Fibroblast of skin of right biceps (primary cell): ENCODE measurements at places on chromosomes 4 and X.

DNA sequence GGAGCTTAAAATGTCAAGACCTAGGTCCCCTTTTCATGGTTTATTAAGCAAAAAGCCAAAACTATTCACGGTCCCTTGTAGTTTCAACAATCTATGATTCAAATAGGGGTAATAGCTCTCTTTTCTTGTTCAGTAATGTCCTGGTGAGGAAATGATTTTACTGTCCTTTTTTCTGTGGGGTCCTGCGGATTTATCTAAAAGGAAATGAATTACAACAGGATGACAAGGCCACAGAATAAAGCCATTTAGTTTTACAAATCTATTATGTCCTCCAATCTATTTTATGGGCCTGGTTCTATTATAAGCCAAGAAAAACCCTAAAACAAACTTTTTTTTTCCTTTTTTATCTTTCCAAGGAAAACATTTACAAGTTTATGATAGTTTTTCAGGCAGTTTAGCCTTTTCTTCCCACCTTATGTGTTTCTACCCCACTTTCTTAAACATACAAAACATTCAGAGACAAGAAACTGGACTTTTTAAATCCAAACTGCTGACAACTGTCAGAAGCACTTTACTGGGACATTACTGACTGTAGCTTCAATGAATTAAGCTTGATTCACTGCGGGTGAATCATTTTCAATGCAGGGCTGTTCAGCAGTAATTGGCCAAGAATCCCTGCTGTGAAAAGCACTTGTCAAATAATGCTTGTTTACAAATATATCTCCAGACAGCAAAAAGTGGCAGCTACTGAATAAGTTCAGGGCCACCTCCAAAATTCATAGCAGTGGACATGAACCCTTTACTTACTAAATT, 4.3 kb downstream of the EPHA5 start:
- peak; percentile 31 for DNase-seq

- no peak for DNase-seq
These were observed 52.8 kb downstream of the TBC1D14 start for GRCh38 chr4:6962211-6963041.

GRCh38 chr4:57866468-57867171, 756.4 kb upstream of the IGFBP7 start:
- no peak for DNase-seq

- DNase-seq: peak; percentile 22
These were observed 13.3 kb upstream of the DYNLT3 start for GRCh38 chrX:37860721-37861120.

DNA sequence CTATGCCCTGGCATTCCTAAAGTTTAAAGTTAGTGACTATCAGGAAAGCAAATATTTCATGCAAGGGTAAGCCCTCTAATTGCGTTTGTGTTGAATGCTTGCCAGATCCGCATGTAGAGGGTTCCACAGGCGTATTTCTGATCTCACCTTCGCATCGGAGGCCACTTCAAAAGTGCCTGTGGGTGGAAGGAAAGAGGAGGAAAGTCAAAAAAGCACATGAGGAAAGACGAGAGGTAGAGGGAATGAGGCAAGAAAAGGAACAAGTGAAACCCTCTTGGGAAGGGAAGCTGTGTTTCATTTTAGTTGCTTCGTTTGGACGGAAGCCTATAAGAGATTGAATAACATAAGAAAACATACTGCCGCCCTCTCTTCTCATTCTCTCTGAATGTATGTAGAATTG, 628.8 kb downstream of the SPRY1 start:
- no peak for DNase-seq

DNA sequence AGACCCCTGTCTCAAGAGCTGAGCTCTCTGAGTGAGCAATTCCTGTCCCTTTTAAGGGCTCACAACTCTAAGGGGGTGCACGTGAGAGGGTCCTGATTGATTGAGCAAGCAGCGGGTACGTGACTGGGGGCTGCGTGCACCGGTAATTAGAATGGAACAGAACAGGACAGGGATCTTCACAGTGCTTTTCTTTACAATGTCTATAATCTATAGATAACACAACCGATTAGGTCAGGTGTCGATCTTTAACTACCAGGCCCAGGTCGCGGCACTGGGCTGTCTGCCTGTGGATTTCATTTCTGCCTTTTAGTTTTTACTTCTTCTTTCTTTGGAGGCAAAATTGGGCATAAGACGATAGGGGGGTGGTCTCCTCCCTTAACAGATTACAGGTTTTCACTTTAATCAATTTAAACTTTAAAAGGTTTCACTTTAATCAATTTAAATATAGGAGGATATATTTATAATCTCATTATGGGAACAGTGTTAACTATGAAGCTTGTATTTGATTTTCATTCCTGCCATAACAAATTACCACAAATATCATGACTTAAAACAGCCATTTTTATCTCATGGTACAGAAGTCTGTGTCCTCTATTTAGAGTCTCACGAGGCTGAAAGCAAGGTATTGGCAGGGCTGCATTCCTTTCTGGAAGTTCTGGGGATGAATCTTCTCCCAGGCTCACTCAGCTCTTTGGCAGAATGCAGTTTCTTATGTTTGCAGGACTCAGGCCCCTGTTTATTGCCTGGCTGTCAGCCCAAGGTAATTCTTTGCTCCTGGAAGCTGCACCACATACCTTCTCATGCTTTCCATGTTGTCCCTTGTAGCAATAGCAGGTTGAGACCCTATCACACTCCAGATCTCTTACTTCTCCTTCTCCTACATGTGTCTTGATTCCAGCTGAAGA, 5.2 kb downstream of the SPATA4 start:
- DNase-seq: peak; percentile 71

- no peak for DNase-seq
These were observed 694.4 kb upstream of the FAM241A start for GRCh38 chr4:111450867-111451266.

DNA sequence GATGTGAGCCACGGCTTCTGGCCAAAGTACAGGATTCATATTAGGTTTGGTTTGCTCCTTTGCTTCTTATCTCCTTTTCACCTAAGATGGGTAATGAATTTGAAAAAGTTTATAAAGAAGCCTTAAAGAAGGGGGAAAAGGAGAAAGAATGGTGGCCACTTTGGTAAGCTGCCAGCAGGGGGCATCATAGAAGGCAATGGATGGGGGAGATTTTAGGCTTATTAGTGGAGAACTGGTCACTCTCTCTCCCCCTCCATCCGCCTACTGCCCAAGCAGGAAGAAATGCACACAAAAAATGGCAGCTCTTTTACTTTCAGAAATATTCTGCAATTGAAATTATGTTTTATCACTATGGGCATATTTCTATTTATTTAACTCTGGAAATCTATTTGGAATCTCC, 32.0 kb downstream of the SPARCL1 start:
- DNase-seq: no peak

DNA sequence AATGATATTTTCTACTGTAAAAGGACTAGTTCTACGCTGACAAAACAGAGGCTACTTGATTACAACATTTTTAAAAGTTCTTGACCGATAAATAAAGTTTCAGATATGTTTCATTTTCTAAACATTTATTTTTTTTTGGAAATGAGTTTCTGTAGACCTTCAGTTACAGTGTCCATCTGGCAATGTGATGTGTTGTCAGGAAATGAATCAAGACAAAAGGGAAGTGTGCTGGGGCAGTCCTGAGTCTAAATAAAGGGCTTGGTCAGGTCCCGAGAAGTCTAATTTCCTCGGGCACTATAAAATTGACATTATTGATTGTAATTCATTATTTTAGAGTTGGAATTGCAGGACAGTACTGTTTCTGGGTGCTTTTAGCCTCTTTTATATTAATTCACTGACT, 57.0 kb upstream of the FTHL17 start:
- DNase-seq: no peak

DNA sequence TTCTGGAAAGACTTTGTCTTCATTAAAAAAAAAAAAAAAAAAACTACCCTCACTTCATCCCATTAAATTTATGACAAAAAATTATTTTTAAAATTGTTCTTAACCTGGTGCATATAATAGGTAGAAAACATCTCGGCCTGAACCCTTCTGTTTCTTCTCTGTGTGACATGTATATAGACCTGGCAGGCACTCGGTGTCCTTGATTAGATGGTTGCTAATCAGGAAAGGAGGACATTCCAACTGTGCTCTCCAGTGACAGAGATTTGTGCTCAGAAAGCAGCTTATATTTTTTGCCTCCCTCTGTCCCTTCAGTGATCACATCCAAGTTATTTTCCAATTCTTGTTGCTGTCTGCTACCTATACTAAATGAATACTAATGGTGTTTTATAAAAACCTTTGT, 355.6 kb downstream of the CBLL2 start:
- DNase-seq: no peak

GRCh38 chr4:116590648-116591047, 494.7 kb downstream of the TRAM1L1 start:
- DNase-seq: no peak

- peak; percentile 49 for DNase-seq
These were observed 145.8 kb upstream of the SPRY1 start for GRCh38 chr4:123250843-123251242.

- no peak for DNase-seq
These were observed 26.8 kb downstream of the DOCK11 start for GRCh38 chrX:118522230-118522926.

GRCh38 chr4:5865896-5866599, 26.8 kb downstream of the CRMP1 start:
- DNase-seq: no peak

DNA sequence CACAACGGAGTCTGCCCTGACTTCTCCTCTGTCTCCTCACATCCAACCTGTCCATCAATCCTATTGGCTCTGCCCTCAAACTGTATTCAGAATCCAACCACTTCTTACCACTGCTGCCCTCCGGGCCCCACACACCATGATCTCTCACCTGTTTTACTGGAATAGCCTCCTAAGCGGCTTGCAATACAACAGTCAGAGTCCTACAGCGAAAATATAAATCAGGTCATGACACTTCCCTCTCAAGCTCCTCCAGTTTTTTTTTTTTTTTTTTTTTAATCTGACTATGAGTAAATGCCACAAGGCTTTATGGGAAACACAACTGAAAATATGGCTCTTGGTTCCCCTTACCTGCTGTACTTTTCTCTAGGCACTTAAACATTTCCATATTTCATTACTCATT, 42.8 kb downstream of the SHISA3 start:
- DNase-seq: no peak

DNA sequence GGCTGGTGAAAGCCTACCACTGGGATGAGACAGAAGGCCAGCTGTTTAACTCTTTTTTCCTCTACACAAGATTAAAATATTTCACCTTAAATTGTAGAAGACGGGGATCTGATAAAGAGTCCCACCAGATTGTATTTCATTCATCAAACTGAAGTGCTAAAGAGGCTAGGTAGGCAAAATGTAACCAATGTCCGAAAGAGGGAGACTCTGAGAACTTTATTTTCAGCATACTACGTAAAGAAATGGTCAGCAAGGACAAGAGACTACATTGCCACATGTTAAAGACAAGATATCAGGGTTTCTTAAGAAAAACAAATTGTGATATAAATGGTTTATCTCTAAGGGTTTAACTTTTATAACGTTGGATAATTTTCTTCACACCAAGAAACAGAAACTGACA, 71.6 kb upstream of the INPP4B start:
- no peak for DNase-seq

DNA sequence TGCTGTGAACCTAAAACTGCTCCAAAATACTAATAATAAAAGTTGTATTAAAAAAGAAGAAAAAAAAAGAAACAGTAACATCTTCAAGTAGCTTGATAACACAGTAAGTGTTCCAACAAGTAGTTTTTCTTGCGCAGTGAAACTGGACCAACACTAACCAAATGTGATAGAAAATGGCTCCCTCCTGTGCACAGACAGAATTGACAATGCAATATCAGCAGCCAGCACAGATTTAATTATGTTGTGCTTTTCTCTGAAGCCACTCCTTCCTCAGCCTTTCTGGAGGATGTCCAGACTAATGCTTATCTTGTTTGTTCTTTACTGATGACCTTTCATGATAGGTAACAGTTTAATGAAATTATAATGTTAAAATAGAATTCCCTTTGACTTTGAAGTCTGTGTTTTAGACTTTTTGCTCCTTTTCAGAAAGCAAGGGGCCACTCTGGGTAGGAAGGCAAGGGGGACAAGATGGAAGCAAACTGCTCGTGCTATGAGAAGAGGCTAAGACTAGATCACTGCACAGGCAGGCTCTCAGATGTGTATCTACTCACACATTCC, 147.1 kb upstream of the RPL34 start:
- DNase-seq: no peak

- DNase-seq: no peak
These were observed 22.0 kb downstream of the PPEF2 start for GRCh38 chr4:75880278-75880677.

- DNase-seq: no peak
These were observed 5.7 kb downstream of the GUCY1A1 start for GRCh38 chr4:155672342-155672741.

DNA sequence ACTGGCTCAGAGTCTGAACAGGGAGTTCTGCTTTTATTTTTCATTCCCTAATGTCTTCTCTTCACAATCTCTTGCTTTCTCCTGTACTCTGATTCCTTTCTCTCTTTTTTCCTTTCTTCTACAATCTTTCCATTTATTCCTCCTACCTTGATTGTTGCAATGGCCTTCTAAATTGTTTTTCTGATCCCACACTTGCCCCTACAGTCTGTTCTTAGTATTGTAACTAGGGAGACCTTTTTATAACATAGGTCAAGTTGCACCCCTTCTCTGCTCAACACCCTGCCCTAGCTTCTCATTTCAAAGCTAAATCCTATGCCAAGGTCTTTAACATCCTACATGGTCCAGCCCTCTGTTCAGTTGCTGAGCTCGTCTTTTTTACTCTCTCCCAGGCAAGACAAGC, 277.9 kb downstream of the GBA3 start:
- DNase-seq: no peak

GRCh38 chr4:23068287-23068686, 375.6 kb downstream of the GBA3 start:
- no peak for DNase-seq

DNA sequence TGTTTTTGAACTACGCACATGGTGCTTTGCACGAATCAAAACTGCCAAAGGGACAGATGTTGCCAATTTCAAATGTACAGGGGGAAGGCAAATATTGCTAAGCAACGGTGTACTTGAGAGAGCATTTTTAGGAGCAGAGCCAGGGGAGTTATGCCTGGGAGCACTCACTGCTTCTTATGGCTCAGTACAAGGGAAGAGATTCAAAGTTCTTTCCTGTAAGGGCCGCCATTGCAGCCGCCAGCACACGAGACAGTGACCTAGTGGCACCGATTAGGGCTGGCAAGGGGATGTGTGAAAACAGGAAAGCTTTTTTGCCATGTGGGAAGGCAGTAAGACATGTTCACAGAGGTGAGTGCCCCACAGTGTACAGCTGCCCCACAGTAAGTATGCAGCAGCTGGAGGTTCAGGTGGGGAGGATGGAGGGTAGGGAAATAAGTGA, 133.8 kb downstream of the AFF1 start:
- DNase-seq: peak; percentile 41

- DNase-seq: no peak
These were observed 1.2 kb upstream of the AMER1 start for GRCh38 chrX:64206556-64207162.
